CD4-positive, alpha-beta T cell treated with Interleukin-6 at 100 ng/mL for 8 hours (primary cell): ENCODE measurements at places on chromosomes 13 and 19.
A peak's percentile ranks its signal among the peaks of the same experiment; 100 is the strongest.

GRCh38 chr19:36009220-36009619 lies 607 bp upstream of the SYNE4 start:
- DNase-seq = peak; percentile 28

DNA sequence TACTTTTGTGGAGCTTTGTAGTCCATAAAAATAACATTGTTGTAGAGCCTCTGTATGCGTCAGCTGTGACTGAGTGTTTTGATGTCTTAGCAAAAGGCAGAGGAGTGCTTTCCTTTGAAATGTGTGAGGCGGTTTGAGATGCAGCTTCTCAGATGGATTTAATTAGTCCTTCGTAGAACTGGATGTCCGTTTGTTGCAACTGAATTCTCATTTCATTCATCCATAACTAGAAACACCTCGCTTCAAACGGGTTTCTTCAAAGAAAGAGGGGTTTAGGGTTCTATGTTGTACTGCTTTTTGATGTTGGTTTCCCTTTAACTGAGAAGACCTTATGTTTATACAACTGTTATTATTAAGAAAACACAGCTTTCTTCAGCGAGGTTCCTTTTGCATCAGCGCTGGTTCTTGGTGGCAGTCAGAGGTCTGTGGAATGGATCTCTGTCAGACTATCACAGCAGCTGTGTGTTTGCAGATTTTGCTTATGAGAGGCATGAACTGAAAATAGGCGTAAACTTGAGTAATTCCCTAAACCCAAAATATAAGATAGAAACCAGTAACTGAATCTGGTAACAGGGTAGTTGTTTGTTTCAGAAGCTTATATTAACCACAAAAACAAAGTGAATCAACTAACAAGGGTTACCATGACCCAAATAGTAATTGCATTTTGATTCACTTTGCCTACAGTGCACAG lies 194.4 kb downstream of the GGACT start:
- DNase-seq = no peak

- DNase-seq = no peak
Measured at GRCh38 chr19:40630571-40631160, 29.5 kb downstream of the LTBP4 start.

GRCh38 chr13:79197933-79198332 lies 208.1 kb downstream of the RBM26 start:
- no peak for DNase-seq

DNA sequence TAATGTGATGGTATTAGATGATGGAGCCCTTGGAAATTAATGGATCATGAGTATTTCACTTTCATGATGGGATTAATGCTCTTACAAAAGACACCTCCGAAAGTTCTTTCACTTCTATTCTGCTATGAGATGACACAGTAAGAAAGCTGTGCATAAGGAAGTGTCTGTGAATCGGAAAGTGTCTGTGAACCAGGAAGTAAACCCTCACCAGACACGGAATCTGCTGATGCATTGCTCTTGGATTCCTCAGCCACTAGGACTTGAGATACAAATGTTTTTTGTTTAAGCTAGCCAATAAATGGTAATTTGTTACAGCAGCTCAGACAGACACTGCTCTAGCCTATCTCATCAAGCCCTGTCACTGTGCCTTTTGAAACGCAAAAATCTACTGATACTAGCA lies 440.4 kb upstream of the PRR20A start:
- DNase-seq = no peak

- no peak for DNase-seq
Measured at GRCh38 chr19:29610213-29610573, 4.1 kb downstream of the POP4 start.

GRCh38 chr19:33157906-33158305 lies 26.0 kb downstream of the WDR88 start:
- DNase-seq = no peak

DNA sequence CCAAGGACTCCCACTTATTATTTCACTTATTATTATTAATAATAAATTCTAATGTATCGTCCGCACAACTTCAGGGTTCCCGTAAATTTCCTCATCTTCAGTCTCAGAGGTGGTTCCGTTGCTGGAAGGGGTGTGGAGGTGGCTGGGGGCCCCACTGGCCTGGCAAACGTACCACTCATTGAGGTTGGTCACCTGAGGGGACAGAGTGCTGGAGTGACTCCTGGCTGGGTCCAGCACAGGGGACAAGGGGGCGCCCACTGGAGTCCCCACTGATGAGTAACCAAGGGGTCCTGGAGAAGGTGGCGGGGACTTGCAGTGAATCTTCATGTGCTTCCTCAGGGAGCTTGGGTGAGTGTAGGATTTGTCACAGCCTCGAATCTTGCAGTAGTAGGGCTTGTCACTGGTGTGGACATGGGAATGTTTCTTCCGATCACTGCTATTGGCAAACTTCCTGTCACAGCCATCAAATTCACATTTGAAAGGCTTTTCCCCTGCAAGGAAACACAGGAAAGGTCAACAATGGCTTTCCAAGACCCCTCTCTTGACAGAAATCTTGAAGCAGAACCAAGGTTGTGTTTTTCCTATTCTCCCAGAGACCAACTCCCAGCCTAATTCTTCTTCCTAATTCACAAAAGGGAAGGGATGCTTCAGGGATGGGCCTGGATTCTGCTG lies 6.1 kb downstream of the ZIC5 start:
- no peak for DNase-seq

- DNase-seq = no peak
Measured at GRCh38 chr19:30303131-30303654, 69.0 kb upstream of the ZNF536 start.

DNA sequence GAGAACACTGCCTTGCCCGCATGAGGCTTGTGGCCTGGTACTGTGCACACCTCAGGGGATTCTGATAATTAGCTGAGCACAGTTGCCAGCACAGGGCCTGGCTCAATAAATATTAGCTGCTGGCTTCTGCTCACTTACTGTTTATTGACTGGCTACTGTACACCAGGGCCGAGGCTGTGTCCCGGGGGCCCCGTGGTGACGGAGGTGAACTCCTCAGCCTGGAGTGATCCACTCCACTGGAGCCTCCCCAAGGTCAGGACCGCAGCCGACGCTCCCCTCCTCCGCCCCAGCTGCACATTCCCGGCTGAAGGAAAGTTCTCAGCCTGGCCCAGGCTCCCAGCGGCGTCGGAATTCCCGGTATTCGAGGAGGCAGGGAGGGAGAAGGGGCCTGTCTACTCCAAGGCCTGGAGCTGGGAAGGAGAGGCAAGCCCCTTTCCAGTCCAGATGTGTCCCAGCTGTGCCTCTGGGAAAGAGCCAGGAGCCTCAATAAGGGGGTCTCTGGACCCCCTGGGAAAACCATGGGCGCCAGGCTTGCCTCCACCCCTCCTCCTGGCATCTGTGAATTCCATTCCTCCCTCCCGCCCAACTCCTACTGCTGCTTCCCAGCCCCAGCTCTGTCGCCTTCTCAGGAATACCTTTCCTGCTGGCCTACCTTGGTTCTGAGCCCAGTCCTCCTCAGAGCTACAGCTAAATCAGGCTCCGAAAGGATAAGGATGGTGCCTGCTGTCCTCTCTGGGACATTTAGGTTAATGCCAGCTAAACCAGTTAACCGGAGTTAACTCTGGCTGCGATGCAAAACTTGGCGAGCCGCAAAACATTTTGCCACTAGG lies 7.3 kb downstream of the RPS16 start:
- no peak for DNase-seq

DNA sequence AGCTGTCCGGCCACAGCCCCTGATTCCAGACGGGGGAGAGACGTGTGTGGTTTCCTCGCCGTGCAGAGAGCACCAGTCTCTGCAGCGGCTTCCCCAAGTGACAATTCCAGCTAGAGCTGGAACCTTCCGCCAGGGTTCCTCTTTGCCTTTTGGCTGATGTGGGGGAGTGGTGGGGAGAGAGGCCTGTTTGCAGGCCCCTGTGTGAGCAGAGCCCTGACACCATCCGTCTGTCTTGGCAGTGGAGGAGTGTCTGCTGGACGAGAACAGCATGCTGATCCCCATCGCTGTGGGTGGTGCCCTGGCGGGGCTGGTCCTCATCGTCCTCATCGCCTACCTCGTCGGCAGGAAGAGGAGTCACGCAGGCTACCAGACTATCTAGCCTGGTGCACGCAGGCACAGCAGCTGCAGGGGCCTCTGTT lies 25.0 kb downstream of the LAMP1 start:
- no peak for DNase-seq

DNA sequence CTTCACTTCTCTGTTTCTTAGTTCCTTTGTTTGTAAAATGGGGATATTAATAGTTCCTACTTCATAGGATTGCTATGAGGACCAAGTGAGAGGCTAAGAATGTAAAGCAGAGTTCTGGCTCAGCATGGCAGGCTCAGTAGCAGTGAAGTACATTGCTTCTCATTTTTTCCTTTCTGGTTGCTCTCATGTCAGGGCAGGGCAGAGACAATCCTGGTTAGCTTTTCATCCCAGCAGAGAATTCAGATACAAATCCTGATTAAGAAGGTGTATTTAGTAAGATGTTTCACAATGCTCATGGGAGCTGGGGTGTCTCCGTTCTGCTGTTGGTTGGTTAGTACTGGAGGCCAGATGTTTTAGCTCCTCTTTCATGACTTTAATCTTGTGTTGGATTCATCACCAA lies 42.9 kb downstream of the WASF3 start:
- DNase-seq = no peak

DNA sequence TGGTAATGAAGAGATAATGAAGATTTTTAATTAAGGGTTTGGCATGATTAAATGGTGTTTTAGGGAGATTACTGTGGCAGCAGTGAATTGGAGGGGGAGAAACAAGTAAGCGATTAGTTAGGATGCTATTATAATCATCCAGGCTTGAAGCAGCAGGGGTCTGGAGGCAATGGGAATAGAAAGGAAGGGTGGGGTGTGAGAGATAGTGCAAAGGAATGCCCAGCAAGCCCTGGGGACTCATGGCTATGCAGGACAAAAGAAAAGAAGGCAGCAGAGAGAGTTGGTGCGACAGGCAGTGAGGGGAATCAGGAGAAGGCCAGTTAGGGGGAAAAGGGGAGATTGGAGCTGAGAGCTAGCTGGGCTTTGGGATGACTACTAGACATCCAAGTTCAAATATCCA lies 34.5 kb downstream of the SOX21 start:
- DNase-seq = no peak

GRCh38 chr13:110564472-110564985 lies 3.0 kb upstream of the RAB20 start:
- no peak for DNase-seq

GRCh38 chr19:47613165-47614020 lies 4.5 kb downstream of the BICRA start:
- no peak for DNase-seq

GRCh38 chr19:31313291-31314030 lies 35.8 kb downstream of the TSHZ3 start:
- DNase-seq = no peak

DNA sequence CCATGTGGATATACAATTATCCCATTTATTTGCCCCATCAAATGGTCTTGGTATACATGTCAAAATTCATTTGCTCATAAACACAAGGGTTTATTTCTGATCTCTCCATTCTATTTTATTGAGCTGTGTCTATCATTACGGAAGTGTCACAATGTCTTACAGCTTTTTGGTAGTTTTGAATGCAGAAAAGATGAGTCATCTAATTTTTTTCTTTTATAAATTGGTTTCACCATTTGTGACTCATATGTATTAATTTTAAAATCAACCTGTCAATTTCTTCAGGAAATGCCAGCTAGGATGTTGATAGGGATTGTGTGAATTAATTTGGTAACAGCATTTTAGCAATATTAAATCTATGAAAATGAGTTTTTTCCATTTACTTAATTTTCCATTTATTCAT lies 2549.4 kb downstream of the PCDH9 start:
- DNase-seq = no peak

GRCh38 chr13:51740698-51741097 lies 63.3 kb downstream of the DHRS12 start:
- no peak for DNase-seq

- no peak for DNase-seq
Measured at GRCh38 chr13:27338816-27339215, 68.2 kb downstream of the RASL11A start.

GRCh38 chr13:50677687-50678463 lies 165.6 kb downstream of the DLEU7 start:
- no peak for DNase-seq

DNA sequence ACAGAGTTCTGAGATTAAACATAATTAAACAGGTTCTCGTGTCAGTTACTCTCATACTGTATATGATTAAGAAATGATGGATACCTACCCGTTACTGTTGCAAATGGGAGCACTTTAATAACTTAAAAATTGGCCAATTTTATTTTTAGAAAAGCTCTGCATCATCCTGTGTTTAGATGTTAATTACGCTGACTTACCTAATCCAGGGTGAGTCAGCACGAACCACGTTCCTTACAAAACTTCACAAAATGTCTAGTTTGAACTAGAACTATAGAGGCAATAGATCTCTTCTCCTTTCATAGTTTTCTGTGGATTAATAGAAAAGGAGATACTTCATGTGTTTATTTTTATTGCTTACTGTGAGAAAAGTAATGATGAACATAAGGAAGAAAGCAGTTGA lies 363.9 kb downstream of the MYO16 start:
- DNase-seq = no peak

- no peak for DNase-seq
Measured at GRCh38 chr13:86142080-86142479, 342.9 kb upstream of the SLITRK6 start.

- DNase-seq = no peak
Measured at GRCh38 chr13:110010404-110011138, 224.2 kb upstream of the IRS2 start.

- peak; percentile 48 for DNase-seq
Measured at GRCh38 chr13:39612023-39612637, 9.1 kb upstream of the LHFPL6 start.

GRCh38 chr13:51756651-51757050 lies 47.3 kb downstream of the DHRS12 start:
- DNase-seq = no peak
